Thymus (tissue), 14 donors: ENCODE measurements at places on chromosomes 12 and 14. TPM values are rescaled to one million over a fixed set of nuclear protein-coding genes. Genes with fewer than 3 reads are reported as not detected.

Gene PRIM1
- 6.9 TPM for polyA plus RNA-seq

Gene SLC5A8
- 0.55 TPM for polyA plus RNA-seq

Gene CLEC1B
- polyA plus RNA-seq: 0.48 TPM

Gene IGF1
- 5.7 TPM for polyA plus RNA-seq

Gene RNASE2
- polyA plus RNA-seq: 16.6 TPM

Gene CD69
- 222 TPM for polyA plus RNA-seq

Gene KRT83
- 1.0 TPM for polyA plus RNA-seq

Gene IQSEC3
- 4.4 TPM for polyA plus RNA-seq

Gene NXPH4
- polyA plus RNA-seq: 0.16 TPM

Gene OR4E2
- 0.07 TPM for polyA plus RNA-seq

Gene YBX3
- 446 TPM for polyA plus RNA-seq

Gene NTF3
- 1.6 TPM for polyA plus RNA-seq

Gene IL23A
- 11.6 TPM for polyA plus RNA-seq

Gene MANSC1
- polyA plus RNA-seq: 4.6 TPM

Gene OR5AU1
- polyA plus RNA-seq: 0.05 TPM

Gene MYO1H
- 0.14 TPM for polyA plus RNA-seq

Gene WASHC4
- polyA plus RNA-seq: 28.4 TPM

Gene ACVRL1
- polyA plus RNA-seq: 8.9 TPM

Gene TROAP
- polyA plus RNA-seq: 12.4 TPM

Gene TMEM30B
- 20.0 TPM for polyA plus RNA-seq

Gene TBX5
- polyA plus RNA-seq: 0.02 TPM
